ENCODE measurements at places on chromosomes 7 and 10.

DNA sequence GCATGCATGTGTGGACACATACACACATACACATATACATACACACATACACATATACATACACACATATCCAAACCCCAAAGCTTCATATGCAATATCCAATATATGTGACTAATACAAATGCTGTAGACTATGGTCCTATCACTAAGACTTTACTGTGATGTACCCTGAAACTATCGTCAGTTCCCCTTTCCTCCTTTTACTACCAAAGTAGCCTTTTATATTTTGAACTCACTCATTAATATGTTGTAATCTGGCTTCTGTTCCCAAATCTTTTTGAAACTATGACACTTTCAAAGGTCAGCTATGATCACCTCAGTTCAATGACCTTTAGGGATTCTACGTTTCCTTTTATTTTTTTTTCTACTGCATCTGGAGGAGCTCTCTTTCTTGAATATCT lies 64.8 kb upstream of the TFEC start:
- DNase-seq, result peak; percentile 4

GRCh38 chr7:4074994-4075393 lies 607.1 kb upstream of the FOXK1 start:
- no peak for DNase-seq

GRCh38 chr10:28177944-28178637 lies 124.8 kb downstream of the MPP7 start:
- peak; percentile 19 for DNase-seq

DNA sequence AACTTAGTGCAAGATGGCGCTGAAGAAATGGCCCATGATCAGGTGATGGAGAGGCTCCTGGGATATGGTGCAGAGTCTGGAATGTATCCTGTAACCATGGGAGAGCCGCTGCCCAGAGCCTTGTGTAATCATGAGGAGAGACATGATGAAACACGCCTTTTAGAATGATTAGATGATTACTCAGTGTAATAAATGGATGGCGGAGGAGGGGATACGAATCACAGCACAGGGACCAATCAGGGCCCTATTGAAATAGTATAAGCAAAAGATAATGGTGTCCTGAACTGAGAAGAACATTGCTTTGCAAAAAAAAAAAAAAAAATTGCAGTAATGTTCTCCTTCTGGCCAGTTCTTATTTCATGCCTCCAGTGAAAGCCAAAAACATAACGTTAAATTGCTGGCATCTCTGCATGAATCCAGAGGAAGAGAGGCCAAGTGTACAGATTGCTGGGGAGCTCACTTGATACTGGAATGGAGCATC lies 668.5 kb upstream of the AUTS2 start:
- no peak for DNase-seq

- DNase-seq, result peak; percentile 46
These were observed 1.6 kb downstream of the PDGFA start for GRCh38 chr7:517774-518629.

DNA sequence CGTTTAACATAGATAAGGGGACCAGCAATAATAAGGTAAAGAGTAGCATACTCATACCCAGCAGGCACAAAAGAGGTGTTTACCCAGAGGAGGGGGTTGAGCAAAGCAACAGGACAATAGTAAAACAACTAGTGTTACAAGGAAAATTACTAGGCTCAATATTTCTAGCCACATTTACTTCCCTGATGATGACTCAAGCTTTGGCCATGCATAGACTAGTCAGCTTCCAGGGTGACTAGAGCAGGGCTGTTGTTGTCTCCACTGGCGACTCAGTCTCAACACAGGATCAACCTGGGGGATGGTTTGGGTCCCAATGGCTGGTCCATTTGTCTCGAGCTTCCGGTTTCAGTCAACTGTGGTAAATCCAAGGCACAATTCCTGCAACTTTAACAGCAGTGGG lies 217.7 kb upstream of the KCND2 start:
- DNase-seq, result no peak

DNA sequence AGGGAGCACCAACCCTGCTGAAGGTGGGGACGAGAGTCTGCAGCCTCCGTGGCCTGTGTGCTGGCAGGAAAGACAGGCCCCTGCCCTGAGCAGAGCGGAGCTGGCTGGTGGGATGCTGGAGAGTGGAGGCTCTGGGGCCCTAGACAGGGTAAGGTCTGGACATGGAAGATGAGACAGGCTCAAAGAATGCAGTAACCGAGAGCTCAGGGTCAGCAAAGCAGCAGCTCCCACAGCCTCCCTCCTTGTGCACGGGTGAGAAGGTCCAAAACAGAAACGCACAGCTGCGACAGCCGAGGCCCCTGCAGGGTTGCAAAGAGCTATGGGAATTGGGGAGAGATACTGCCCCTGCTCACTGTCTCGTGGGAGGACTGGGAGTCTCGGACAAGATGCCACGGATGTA lies 80.5 kb downstream of the TNS3 start:
- no peak for DNase-seq

- no peak for DNase-seq
These were observed 4.3 kb upstream of the SMKR1 start for GRCh38 chr7:129498021-129498420.

GRCh38 chr7:15481132-15481531 lies 80.7 kb downstream of the AGMO start:
- no peak for DNase-seq

DNA sequence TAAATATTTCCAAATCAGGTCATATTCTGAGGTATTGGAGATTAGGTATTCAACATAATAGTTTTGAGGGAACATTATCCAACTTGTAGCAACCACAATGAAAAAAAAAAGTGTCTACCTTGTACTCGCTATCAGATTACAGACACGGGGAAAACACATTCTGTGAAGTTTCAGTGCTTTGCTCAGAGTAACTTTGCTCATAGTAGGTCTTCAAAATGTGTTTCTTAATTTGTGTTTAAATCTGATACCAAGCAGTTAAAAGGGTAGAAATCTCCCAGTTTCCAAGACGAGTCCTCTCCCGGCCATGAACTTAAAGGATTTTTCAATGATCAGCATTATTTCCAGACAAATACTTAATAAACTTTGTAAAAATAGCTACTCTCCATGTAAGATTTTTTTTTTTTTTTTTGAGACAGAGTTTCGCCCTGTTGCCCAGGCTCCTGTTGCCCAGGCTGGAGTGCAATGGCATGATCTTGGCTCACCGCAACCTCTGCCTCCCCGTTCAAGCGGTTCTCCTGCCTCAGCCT lies 39.2 kb downstream of the DDIT4 start:
- no peak for DNase-seq

DNA sequence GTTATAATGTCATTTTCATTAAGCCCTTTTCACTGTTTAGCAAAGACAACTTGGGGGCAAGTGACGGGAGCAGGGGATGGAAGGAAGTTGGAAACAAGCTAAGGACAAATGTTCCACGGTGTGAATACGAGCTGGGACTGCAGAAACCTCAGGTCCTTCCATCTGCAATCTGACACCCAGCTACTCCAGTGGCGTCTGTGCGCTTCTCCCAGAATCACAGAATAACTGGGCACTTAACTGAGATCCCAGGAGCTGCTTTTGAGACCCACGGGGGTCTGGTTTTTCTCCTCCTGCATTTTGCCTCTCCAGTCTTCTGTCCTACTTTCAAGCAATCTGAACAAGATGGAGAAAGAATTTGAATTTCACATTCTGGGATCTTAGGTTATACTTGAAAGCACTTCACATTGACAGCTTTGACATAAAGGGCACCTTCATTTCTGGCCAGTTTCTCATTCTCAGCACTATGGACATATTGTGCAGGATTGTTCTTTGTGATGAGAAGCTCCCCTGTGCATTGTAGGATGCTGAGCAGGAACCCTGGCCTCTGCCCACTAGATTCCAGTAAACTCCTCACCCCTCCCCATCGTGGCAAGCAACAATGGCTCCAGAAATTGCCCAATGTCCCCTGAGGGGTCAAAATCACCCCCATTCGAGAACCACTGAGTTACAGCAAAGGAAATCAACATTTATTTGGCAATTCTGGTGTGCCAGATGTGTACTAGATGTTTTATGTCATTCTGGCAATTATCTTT lies 194.1 kb downstream of the CACNB2 start:
- DNase-seq, result no peak

DNA sequence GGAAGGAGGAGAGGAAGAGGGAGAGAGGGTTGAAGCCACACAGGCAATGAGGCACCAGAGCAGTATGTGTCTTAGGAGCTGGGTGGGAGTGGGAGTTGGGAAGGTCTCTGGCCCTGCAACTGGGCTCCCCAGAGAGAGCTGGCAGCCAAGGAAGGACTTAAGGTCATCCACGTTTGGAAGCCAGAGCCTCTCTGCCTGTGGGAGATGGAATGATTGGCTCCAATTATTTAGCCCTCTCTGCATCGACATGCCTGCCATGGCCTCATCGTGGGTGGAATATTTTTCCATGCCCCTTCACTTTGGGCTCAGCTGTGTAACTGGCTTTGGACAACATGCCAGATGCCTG lies 478.5 kb downstream of the RPS24 start:
- DNase-seq, result no peak

DNA sequence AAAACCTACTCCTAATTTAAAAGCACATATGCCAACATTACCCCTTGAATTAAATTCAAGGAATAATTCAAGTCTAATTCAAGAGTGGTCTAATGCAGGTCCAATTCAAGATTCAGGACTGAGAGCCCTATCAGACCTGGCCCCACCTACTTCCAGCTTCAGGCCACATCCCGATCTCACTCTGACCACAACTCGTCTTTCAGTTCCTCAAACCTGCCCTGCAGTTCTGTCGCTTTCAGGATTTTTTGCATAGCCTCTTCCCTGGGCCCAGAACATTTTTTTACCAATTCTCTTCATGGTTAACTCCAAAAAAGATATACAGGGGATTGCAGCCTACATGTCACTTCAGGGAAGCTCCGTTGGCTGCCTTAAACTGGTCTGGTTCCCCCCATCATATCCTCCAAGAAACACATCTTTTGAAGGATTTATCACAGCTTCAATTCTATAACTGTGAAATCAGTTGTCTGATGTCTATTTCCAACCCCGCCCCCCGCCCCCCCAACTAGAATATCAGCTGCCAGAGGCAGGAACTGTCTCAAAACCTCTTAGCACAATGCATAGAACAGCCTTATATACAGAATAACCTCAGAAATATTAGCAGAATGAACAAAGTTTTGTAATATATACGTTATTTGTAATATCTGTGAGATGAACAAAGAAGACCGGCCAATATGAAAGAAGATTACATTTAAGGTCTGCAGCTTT lies 20.8 kb downstream of the CCDC6 start:
- peak; percentile 76 for DNase-seq

- DNase-seq, result no peak
These were observed 314.7 kb downstream of the PLXNA4 start for GRCh38 chr7:132261327-132262159.

DNA sequence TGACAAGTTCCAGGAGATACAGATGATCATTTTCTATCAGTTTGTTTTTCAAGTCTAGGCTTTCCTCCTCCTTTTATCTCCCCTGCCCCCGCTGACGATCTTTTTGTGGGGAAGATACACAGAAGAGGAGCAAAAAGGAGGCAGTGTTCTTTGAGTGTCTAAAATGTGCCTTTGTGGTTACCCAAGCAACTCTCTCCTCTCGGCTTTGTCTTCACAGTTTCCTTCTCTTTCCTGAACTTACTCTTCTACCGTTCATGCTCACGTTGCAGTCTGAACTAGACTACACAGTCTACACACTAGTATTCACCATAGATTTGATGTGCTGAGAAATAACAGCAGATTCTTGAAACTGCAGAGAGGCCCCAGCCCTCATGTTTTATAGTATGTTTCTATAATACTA lies 23.6 kb downstream of the CEP41 start:
- no peak for DNase-seq

DNA sequence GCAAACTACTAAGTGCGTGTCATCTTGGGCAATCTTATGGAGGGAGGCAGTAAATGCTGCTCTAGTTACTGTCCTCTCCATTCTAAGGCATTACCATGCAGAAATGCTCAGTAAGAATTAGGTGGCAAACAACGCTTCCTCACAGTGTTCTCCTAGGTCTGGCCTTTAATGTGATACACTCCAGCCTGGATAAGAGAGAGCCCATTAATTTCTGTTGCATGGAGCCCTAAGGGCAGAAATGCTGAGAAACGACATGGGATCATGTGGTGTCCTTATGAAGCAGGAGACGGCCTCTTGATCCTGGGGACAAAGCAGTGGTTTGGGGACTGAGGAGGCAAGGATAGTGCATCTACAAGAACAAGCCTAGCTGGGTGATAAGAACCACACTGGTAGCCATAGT lies 44.0 kb downstream of the SLC25A13 start:
- no peak for DNase-seq

GRCh38 chr7:156475666-156476065 lies 164.9 kb upstream of the RNF32 start:
- no peak for DNase-seq

GRCh38 chr10:44827431-44828006 lies 83.6 kb upstream of the TMEM72 start:
- no peak for DNase-seq

- no peak for DNase-seq
These were observed 188.8 kb upstream of the SVIL start for GRCh38 chr10:29823553-29824080.

- DNase-seq, result no peak
These were observed 89.2 kb downstream of the HERPUD2 start for GRCh38 chr7:35605760-35606159.

DNA sequence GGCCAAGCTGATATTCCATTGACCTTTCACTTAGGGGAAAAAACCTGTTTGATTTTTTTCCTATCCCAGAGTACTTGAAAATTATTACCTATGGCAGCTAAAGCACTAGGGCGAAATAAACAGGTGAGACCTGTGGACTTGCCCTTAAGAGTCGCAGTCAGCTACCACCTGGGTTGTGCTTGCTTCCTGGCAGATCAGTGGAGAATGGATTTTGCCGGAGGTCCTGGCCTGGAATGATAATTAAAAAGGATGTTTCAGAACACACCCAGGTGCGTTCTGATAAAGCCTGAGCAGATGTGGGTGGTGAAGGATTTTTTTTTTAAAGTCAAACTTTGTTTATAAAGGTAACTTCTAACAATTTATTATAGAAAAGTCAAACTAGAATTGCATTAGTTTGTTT lies 59.1 kb downstream of the AUTS2 start:
- DNase-seq, result no peak

DNA sequence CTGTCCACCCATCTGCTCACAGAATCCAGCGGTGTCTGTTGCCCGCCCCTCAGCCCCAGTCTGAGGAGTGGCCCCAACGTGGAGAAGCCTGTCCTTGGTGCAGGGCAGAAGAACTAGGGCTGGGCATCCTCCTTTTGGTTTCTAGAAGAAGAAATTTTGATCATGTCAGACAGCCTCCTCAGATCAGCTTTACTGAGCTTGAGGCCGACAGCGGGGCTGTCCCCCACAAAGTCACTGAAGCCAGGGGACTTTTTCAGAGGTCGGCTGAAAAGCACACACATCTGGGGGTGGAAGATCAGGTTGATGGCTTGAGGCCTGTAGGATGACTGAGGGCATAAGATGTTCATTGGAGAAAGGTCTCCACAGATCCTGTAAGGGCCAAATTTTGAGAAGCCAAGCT lies 767.9 kb downstream of the GRID1 start:
- DNase-seq, result no peak

GRCh38 chr10:78035933-78036583 lies 2.4 kb downstream of the RPS24 start:
- no peak for DNase-seq

GRCh38 chr7:44194069-44194468 lies 4.8 kb upstream of the GCK start:
- peak; percentile 13 for DNase-seq

- DNase-seq, result no peak
These were observed 39.3 kb upstream of the RSU1 start for GRCh38 chr10:16856567-16856966.

GRCh38 chr10:6039711-6040110 lies 22.5 kb downstream of the IL2RA start:
- no peak for DNase-seq

GRCh38 chr7:44897309-44897708 lies 12.0 kb upstream of the PURB start:
- peak; percentile 41 for DNase-seq

- DNase-seq, result no peak
These were observed 14.0 kb upstream of the CUX1 start for GRCh38 chr7:101803203-101804087.

All from suppressor macrophage (primary cell).